ENCODE measurements at places on chromosomes 2 and 18.

DNA sequence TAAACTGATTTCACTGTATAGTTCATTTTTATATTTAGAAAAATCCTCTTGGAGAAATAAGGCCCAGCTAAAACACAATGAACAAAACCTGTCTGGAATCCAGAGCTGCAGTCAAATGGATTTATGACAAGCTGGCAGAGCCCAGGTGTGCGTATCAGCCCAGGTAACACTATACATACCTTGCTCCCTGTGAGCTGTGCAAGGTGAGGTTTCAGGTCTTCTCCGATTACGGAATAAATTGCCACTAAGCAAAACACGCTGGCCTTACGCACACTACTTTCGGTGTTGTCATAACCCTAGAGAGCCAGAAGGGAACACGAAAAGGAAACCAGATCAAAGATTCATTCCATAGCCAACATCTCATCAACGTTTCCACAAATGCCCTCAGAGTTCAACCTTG is 61.9 kb upstream of the TFCP2L1 start:
- no peak overlapping the region for H3K27ac ChIP-seq
- DNase-seq: no peak
- H3K36me3 ChIP-seq: peaks cover 29% of the 10 kb centered on the region
- no peaks in the 10 kb centered on the region for H3K27me3 ChIP-seq
- no peaks in the 10 kb centered on the region for H3K4me1 ChIP-seq
- H3K4me3 ChIP-seq: no peak overlapping the region

DNA sequence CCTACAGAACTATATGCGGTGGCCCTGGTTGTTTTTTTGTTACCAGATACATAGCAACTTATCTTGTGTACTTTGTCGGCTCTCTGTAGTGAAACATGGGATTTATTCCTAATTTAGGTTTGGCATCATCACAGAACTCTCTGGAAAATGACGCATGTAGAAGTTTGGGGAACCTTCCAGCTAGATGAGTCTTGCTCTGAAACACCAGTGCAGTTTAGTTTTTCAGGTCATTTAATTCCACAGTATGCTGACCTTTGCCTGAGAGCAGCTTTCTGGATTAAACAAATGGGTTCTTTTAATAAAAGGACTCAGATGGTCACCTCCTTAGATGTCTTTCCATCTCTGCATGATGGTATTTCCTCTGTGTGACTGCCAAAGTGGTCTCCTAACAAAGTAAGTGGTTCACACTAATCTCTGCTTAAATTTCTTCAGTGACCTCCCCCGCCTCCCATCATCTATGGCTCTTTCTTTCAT is 39.9 kb downstream of the MYO3B start:
- DNase-seq: no peak
- peaks cover 22% of the 10 kb centered on the region for H3K4me1 ChIP-seq
- H3K4me3 ChIP-seq: no peak overlapping the region
- no peak overlapping the region for H3K27ac ChIP-seq
- H3K27me3 ChIP-seq: no peaks in the 10 kb centered on the region
- H3K36me3 ChIP-seq: no peaks in the 10 kb centered on the region

DNA sequence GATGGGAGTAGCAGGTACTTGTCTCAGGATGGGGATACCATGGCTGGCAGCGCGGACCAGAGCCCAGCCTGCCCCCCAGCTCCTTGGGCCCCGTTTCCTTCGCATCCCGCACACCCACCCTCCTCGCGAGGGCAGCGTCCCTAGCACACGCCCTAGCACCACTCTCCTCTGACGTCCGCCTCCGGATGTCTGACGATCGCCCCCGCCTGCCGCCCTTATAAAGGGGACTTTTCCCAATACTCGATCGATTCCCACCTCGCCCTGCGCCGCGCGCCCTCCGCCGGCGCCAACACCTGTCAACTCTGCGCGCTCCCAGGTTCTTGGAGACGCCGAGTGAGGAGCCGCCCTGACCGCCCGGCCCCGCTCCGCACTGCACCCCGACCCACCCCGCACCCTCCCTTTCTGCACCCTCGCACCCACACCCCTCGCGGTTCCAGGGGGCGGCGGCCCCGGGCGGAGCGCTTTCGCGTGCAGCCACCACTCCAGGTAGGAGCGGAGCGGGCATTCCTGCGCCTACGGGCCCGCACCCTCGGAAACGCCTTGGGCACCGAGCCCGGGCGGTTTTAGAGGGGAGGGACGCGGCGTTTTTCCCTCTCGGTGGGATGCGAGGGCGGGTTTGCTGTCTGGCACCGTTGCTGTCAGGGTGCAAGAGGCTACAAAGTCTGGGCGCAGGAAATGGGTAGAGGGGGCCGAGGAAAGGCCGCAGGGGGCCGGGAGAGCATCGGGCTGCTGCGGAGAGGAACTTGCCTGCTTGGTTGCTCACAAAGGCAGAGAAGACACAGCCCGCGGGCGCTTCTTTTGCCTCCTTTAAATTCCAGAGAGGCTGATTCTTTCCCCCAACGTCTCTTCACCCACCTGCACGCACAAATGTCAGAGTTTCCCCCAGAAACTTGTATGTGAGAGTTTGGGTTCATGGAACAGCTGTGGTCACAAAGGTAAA is at the start of gene SLC5A7:
Gene SLC5A7 (plus strand): TSS at position 247 of the 940 bp plus-strand sequence. CDS start 1,632 bp downstream, outside the sequence.
- no peaks in the 10 kb centered on the region for H3K36me3 ChIP-seq
- H3K4me3 ChIP-seq: no peak within 1 kb of the TSS
- H3K4me1 ChIP-seq: no peaks in the 10 kb centered on the region
- no peak within 1 kb of the TSS for H3K27ac ChIP-seq
- no peaks in the 10 kb centered on the region for H3K27me3 ChIP-seq
- no peak for DNase-seq

DNA sequence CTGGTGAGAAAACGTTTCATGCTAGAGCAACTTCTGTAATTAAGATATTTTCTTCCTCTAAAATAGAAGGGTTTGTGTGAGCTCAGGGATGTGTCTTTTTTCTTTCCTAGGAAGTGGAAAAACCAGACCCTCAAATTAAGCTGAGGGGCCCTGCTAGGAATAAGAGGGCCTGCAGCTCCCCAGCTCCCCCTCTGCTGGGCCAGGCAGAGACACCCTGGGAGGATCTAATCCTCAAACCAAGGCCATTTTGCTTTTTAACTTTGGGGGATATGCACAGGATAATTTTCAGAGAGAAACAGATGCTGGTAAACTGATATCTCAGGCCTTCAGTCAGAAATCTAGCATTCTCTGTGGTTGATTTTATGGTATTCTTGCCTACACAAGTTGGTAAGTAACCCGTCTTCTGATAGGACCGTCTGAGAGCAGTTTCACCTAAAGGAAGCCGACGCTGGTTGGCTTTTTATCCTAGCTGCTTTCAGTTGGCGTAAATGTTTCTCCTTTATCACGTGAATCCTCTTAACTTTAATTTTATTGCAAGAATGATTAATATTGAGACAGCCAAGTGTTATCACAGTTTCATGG is 34.8 kb downstream of the SNTG2 start:
- no peak overlapping the region for H3K4me3 ChIP-seq
- no peaks in the 10 kb centered on the region for H3K36me3 ChIP-seq
- no peak overlapping the region for H3K27ac ChIP-seq
- DNase-seq: no peak
- no peaks in the 10 kb centered on the region for H3K27me3 ChIP-seq

DNA sequence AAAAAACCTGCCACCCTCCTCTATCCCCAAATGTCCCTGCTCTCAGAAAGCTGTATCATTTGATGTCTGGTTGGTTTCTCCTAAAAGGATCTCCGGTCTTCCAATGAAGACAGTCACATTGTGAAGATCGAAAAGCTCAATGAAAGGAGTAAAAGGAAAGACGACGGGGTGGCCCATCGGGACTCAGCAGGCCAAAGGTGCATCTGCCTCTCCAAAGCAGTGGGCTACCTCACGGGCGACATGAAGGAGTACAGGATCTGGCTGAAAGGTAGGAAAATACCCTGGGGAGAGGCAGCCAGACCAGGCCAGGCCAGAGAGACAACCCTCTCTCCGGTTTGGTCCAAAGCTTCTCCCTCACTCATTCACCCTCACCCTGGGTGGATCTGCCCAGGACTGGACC is 10.3 kb downstream of the SLC14A2 start:
- peaks cover 2% of the 10 kb centered on the region for H3K27me3 ChIP-seq
- no peaks in the 10 kb centered on the region for H3K36me3 ChIP-seq
- H3K4me1 ChIP-seq: no peaks in the 10 kb centered on the region
- no peak overlapping the region for H3K27ac ChIP-seq
- no peak for DNase-seq
- no peak overlapping the region for H3K4me3 ChIP-seq

GRCh38 chr2:217694291-217694690 is 308.5 kb downstream of the TNS1 start:
- no peak overlapping the region for H3K4me3 ChIP-seq
- no peak overlapping the region for H3K27ac ChIP-seq
- DNase-seq: no peak
- no peaks in the 10 kb centered on the region for H3K27me3 ChIP-seq
- no peaks in the 10 kb centered on the region for H3K4me1 ChIP-seq

DNA sequence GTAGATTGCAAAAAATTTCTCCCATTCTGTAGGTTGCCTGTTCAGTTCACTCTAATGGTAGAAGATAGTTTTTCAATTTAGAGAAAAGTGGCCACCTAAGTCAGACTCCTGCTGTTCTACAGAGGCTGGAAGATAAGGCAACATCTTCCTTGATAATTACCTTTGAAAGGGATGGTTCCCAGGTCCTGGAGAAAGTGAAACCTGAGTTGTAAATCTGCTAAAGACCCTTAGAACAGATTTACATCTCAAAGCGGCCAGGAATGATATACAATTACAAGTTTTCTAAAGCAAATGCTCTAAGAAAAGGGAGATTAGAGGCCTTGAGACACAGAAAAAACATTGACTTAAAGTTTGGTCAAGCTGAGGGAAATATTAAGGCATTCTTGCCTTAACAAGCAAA is 1350.2 kb upstream of the FAM98A start:
- no peak overlapping the region for H3K27ac ChIP-seq
- H3K4me3 ChIP-seq: no peak overlapping the region
- H3K27me3 ChIP-seq: no peaks in the 10 kb centered on the region
- H3K4me1 ChIP-seq: no peaks in the 10 kb centered on the region
- H3K36me3 ChIP-seq: no peaks in the 10 kb centered on the region
- DNase-seq: no peak

DNA sequence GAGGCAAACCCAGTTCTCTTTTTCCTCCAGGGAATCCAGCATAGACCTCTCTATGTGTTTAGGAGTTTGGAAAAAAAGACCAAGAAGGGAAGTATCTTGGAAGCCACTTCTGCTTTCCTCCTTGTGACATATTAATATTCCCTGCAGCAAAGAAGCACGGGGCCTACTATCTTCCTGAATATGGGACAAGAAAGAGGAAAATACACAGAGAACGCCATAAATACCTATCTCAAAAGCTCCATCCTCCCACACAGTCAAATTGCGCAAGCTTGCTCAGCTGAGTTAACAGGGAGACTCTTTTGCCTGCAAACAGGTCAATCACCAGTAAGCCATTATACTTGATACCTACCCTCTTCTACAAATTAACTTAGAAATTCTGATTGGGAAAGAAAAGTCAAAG is 16.7 kb upstream of the RAPH1 start:
- no peaks in the 10 kb centered on the region for H3K4me1 ChIP-seq
- no peak overlapping the region for H3K4me3 ChIP-seq
- H3K27me3 ChIP-seq: no peaks in the 10 kb centered on the region
- H3K36me3 ChIP-seq: no peaks in the 10 kb centered on the region
- H3K27ac ChIP-seq: no peak overlapping the region
- no peak for DNase-seq

GRCh38 chr2:120989512-120990441 is 254.1 kb downstream of the GLI2 start:
- no peak for DNase-seq
- no peaks in the 10 kb centered on the region for H3K36me3 ChIP-seq
- H3K4me1 ChIP-seq: no peaks in the 10 kb centered on the region
- H3K27ac ChIP-seq: no peak overlapping the region
- no peak overlapping the region for H3K4me3 ChIP-seq

DNA sequence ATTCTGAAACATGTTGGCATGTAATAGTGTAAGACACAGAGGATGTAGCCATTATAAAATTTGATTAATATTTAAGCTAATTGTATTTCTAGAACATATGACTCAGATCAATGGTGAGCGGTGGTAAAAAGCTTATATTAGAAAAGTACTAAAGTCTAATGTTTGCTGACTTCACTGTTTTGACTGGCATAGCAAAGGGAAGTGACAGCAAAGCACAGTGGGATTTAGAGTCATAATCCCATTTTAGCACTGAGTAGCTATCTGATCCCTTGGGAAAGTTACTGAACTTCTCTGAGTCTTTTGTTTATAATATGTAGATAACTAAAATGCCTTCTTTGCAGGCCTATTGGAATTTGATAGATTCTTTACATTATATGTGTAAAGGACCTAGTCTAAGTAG is 60.4 kb downstream of the KIAA1328 start:
- no peak for DNase-seq
- H3K27me3 ChIP-seq: no peaks in the 10 kb centered on the region
- no peaks in the 10 kb centered on the region for H3K36me3 ChIP-seq
- no peak overlapping the region for H3K4me3 ChIP-seq
- H3K27ac ChIP-seq: no peak overlapping the region
